SW480 (cell line): ENCODE measurements at places on chromosomes 11 and 22.
A peak's percentile ranks its signal among the peaks of the same experiment; 100 is the strongest.

- no peak for DNase-seq
These were observed 32.2 kb upstream of the ARFGAP3 start for GRCh38 chr22:42889304-42889703.

DNA sequence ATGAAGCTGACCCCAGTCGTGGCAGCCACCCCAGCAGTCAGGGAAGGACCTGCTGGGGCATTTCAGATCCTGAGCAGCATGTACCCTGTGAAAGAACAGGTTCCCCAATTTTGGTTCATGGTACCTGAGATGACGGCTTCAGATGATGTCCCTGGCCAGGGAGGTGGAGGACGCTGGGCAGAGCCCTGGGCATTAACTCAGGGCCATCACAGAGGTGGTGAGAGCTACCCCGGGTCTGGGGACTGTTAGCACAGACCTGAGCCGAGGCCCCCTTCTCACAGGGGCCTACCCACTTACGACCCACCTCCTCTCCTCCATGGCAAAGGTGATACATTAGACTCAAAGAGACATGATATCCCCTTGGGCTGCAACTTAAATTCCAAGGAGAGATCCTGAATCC is 68.1 kb downstream of the CDKN1C start:
- no peak for DNase-seq

GRCh38 chr22:17795661-17796548 is 21.6 kb upstream of the BID start:
- DNase-seq: no peak

DNA sequence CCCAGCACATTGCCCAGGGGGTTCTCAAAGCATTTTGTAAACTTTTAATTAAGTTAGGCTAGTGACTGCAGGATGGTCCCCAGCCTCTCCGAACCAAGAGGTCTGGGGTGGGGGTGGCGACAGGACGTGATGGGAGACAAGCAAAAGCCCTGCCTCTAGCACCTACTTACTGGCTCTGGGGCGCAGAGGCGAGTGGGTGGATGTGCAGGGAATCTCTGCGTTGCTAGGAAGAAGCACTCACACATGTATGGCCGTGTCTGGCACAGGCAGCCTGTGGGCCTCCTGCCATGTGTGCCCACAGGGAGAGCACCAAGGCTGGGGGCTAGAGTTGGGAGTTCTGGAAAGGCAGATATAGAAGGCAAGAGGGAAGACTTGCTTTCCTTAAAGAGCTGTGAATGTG is 6.3 kb downstream of the OPCML start:
- DNase-seq: no peak

DNA sequence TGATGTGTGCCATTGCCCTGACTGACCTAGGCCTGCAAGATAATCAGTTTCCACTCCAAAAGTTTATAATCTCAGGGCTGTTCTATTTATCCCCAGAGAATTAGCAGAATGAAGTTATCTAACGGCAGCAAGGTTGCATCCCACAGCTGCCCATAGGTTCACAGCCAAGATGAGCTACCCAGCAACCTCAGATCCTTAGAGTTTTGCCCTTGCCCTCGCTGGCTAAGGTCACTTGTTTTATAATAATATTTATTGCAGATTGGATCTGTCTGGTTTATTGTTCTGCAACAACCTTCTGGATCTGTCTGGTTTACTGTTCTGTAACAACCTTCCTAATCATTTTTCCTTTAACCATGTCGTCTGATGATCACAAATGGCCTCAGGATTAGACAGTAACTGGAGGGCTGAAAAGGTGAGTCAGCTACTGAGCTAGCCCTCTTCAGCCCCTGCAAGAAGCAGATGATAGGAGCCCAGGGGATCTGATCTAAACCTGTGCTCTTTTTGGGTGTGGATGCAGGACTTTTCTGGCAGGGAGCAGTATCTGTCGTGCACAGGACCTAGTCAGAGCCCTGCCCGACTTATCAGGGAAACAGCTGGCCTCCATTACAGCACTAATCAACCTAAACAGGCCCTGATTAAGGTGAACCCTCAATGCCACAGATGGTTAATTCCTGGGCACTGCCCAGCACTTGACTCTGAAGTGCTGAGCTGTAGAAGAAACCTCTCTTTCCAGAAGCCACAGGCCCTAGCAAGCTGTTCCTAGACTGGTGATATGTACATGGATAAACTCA is 642.9 kb upstream of the KIRREL3 start:
- no peak for DNase-seq

DNA sequence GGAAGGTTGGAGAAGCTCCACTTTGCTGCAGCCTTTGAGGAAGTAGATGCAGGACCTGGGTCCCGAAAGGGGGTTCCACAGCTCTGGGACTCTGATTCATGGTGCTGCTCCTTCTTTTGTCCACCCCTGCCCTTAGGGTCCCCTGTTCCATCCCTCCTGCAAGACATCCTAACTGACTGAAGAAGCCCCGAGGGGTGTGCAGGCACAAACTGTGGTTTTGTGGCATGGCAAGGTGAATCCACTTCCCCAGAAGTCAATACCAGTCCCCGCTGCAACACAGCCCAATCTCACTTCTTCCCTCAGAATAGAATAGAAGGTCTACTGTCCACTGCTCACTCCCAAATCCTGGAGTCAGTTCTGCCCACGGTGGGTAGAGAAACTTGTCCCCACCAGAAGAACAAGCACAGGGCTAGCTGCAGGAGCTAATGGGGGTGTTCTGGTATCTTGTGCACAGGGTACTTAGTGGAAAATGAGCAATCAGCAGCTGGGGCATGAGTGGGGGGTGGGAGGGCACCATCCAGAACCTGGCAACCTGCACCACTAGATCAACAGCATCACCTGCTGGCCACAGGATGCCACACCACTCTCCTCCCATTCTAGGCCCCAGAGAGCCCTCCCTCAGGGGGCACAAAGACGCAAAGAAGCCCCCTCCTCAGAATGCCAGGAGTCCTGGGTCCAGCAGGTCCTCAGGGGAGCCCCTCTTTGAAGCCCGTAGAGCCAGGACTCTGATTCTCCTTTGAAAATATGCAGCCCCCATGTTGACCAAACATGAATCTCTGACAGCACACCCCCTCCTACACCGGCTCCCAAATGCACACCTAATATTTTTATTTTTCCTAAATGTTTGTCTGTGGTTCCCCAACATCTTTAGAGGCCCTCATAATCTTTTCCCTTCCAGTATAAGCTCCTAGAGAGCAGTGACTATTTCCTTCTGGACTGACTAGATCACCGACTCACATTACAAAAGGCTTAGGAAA is 14.1 kb downstream of the SPATA19 start:
- no peak for DNase-seq

DNA sequence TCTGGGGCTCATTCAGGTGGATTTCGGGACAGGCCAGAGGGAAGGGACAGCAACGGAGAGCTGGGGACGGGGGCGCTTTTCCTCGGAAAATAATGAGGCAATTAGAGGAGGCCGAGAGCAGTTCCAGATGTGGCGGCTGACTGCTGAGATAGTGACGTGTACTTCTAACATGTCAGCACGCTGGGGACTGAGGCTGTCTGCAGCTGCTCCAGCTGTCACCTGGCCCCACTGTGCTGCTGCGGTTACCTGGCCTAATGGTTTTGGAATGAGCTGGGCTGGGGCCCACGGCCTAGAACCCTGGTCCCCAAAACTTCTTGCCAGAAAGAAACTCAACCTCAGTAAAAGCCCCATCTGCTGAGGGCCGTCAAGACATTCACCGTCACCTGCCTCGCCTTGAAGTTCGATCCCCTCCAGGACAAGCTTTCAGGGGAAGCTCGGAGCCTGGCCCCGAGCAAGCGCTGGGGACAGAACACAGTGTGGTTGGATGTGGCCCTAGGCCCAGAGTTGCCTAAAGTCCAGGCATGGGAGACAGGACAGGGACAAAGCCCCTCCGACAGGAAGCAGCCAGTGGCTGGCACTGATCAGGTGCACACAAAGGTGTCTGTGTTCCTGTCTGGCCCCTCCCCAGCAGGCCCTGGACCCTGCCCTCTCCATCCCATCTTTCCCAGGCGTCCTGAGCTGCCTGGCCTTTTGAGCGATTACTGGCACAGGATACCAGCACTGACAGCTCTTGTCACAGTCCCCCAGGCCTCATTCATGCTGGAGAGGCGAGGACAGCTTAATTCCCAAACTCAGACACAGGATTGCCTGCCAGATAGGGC is 22.1 kb downstream of the RPUSD4 start:
- no peak for DNase-seq

DNA sequence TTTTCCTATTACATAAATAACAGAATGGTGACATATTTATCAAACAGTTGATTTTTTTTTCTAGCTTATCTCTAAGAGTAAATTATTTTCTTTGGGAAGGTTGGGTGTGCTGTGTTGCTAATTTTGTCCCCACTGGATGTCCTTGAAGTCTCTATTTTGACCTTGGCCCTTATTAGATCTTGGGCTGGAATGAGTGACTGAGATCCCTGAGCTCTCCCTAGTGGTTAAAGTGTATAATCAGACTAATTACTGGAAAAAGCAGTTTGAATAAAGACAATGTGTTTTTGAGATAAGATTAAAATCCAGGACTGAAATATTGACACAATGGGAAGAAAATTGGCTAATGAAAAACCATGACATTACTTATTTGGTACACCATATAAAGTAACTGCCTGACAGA is 56.1 kb downstream of the AASDHPPT start:
- no peak for DNase-seq

GRCh38 chr22:17257121-17258001 is 38.1 kb upstream of the ADA2 start:
- DNase-seq: no peak

- DNase-seq: no peak
These were observed 47.6 kb upstream of the PARVG start for GRCh38 chr22:44133161-44133560.

- no peak for DNase-seq
These were observed 147.9 kb downstream of the C11orf91 start for GRCh38 chr11:33552756-33553155.

- DNase-seq: no peak
These were observed 151.3 kb downstream of the CEP164 start for GRCh38 chr11:117478926-117479325.

DNA sequence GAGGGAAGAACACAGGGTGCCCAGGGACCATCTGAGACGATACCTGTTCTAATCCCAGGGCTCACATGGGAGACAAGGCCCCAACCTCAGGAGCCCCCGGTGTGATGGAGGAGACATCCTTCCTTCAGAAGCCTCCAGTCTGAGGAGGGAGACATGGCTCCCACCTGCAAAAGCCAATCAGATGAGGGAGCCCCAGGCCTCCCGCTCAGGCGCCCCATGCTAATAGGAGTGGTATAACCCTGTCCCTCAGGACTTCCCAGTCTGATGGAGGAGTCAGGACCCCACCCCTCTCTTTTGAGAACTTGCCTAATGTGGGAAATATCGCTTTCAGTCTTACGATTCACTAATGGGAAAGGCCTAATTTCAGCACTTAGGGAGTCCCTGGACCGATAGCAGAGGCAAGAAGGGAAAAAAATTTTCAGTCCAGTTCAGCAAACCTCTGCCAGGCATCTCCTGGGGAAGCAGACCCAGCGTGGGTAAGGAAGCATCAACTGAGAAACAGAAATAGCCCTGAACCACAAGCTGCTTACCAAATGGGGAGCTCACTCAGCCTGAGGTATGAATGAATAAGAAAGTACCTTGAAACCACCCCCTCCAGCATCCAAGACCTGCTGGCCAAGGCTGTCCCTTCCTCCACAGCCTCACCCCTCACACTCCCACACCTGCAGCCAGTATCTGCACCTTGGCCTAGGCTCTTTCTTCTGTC is 5.9 kb downstream of the ARRB1 start:
- DNase-seq: no peak

- DNase-seq: peak; percentile 96
These were observed 33.7 kb upstream of the APOBEC3A start for GRCh38 chr22:38923463-38924346.

- no peak for DNase-seq
These were observed 2.6 kb upstream of the INSC start for GRCh38 chr11:15112131-15112541.

DNA sequence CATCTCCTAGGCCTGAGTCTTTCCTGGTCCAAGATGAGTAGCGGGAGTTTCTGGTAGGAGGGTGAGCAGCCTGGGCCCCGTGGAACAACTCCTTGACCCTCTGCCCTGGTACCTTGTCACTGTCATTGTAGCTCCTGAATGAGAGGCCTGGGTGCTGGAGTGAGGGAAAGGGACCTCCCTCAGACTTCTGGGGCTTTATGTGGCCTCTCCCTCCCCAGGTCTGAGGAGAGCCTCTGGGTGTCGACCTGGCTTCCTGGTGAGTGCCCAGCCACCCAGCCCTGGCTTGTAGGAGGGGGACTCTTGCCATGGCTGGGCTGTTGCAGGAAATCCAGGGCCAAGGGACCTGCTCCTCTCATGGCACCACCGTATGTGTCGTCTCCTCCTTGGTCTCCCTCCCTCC is 3.9 kb downstream of the P2RY2 start:
- DNase-seq: no peak

GRCh38 chr22:47163481-47163855 is 401.0 kb downstream of the TBC1D22A start:
- DNase-seq: no peak

- DNase-seq: no peak
These were observed 47.7 kb downstream of the GAB4 start for GRCh38 chr22:16960220-16960883.

DNA sequence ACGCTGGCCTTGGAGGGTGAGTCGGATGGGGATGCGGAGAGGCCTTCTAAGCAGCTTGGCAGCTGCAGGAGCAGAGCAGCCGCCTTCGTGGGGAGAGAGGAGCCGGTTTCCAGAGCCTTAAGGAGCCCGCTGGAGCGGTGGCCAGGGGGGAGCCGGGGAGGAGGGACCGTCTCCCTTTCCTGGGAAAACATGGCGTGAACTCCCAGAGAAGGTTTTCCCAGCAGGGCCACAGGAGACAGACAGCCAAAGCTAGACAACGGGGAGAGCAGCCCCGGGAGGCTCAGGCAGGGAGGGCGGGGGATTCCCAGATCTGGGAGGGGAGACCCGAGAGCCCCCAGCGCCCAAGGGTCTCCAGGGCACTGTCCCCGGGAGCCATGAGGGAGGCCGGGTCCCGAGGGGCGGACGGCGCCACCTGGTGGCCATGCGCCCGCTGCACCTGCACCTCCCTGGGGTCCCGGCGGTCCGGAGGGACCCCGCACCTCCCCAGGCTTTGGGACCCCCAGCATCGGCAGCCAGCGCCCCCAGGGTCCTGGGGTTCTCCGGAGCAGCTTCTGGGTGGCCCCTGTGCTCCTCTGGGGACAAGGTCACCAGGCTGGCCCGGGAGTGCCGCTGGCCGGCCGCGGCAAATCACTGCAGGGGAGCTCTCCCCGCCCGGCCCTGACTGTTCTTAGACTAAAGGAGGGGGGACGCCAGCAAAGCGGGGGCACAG is 2.4 kb upstream of the SYT8 start:
- DNase-seq: peak; percentile 28

- DNase-seq: no peak
These were observed 16.6 kb downstream of the IL10RA start for GRCh38 chr11:118002541-118003423.

DNA sequence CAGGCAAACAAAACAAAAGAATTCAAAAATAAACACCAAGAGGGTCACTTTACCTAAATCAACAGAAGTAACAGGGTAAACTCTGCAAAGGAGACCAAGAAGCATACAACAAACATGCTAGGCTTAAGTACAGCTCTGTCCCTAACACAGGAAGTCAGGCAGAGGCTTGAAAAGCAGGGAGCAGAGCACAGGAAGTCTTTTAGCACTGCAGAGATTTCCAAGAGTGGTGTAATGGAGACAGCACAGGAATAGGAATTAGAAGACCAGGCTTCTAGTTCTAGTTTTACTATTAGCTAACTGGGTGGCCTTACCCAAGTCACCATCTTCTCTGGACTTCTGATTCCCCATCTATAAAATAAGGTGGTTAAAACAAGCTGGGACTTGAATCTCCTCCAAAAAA is 1.9 kb downstream of the RBFOX2 start:
- DNase-seq: no peak
